Trophoblast cell (in vitro differentiated cells and primary cell): ENCODE measurements at places on chromosomes 1 and 21.

- DNase-seq: no peak
Observed at GRCh38 chr1:78061825-78062523, 16.2 kb downstream of the GIPC2 start.

DNA sequence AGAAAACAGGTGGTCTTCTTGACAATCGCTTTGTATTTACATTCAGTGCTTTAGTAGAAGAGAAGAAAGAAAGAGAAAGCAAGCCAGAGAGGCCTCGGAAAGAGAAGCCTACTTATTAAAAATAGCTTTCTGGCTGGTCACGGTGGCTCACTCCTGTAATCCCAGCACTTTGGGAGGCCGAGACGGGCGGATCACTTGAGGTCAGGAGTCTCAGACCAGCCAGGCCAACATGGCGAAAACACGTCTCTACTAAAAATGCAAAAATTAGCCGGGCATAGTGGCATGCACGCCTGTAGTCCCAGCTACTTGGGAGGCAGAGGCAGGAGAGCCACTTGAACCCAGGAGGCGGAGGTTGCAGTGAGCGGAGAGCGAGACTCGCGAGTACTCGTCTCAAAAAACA is 1.8 kb upstream of the SLC19A2 start:
- peak; percentile 6 for DNase-seq

DNA sequence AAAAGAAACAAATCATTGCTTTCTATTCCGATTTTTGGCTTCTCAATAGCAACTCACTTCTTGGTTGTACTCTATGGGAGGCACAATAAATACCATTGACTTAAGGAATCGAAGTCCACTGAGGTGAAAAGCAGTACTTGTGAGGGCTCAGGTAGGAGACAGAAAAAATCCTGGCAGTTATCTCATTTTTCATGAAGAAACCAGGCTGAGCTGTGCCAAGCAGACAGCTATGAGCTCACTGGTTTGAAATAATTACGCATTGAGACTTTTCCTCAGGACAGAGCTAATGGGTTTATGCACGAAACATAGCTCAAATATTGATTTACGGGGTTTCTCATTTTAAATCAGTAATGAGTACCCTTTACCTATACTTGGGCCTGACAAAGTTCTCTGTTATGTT is 18.5 kb downstream of the COLGALT2 start:
- no peak for DNase-seq

DNA sequence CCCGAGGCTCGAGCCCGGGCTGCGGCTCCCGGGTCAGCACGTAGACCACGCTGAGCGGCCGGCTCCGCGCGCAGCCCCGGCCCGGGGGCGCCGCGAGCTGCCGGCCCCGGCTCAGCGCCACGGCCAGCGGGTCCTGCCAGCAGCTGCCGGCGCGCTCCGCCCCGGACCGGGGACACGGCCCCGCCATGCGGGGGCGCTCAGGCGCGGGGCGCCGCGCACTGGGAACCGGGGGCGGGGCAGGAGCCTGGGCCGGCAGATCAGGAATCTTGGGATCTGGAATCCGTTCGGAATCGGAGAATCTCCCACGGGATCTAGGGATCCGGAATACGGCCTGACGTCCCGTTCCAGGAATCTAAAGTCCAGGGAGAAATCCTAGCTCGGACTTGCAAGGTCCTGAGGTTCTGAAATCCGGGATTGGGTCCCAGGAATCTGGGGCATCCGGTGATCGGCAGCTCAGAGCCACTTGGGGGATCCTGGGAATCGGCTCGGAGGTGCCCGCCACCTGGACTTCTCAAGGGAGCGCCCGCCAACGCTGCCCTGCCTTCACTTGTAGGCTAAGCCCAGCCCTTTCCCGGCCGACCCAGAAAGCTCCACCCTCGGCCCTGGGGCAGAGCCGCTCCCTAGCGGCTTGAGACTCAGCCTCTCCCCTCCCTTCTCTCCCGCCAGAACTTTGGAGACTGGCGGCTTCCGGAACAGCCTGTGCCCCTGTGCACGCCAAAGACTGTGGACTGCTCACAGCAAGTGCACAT is at the start of gene MAP3K6:
MAP3K6 (minus strand) TSS at position 551 of the 749 bp plus-strand sequence; CDS start at position 187, 364 bp downstream.
- DNase-seq: peak; percentile 77

- DNase-seq: no peak
Observed at GRCh38 chr1:181251713-181252075, 163.2 kb downstream of the IER5 start.
